ENCODE measurements at places on chromosomes 7 and 10.
A peak's percentile ranks its signal among the peaks of the same experiment; 100 is the strongest.

DNA sequence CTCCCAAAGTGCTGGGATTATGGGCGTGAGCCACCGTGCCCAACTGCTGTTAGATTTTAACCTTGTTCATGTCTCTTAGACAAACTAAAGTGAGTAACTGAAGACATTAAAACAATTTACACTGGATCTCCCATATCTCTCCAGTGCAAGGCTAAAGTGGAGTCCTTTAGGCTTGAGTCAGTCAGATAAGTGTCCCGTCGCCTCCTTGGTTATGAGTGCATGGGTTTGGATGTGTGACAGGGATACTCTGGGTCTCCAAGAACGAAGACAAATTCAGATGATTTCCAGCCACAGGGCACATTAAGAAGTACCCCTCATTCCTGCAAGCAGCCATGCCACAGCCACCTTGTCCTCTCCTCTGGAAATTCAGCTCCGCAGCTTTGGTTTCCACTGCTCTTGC is 66.1 kb upstream of the PDZD8 start:
- no peak for DNase-seq

DNA sequence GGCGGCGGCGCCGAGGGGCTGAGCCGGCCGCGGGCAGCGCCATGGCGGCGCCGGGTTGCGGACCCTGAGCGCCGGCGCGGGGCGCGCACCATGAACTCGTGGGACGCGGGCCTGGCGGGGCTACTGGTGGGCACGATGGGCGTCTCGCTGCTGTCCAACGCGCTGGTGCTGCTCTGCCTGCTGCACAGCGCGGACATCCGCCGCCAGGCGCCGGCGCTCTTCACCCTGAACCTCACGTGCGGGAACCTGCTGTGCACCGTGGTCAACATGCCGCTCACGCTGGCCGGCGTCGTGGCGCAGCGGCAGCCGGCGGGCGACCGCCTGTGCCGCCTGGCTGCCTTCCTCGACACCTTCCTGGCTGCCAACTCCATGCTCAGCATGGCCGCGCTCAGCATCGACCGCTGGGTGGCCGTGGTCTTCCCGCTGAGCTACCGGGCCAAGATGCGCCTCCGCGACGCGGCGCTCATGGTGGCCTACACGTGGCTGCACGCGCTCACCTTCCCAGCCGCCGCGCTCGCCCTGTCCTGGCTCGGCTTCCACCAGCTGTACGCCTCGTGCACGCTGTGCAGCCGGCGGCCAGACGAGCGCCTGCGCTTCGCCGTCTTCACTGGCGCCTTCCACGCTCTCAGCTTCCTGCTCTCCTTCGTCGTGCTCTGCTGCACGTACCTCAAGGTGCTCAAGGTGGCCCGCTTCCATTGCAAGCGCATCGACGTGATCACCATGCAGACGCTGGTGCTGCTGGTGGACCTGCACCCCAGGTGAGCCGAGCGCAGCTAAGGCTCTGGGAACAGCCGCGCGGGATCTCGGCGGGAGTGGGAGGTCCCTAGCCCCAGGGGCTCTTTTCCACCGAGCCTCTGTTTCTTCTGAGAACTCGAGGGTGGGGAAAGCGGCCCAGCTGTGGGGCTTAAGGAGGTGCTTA is at the start of gene GPR26:
Gene GPR26, plus strand, starts transcription at position 38 of the 919 bp plus-strand sequence. Its CDS starts 53 bp downstream, at position 91.
- DNase-seq = no peak

DNA sequence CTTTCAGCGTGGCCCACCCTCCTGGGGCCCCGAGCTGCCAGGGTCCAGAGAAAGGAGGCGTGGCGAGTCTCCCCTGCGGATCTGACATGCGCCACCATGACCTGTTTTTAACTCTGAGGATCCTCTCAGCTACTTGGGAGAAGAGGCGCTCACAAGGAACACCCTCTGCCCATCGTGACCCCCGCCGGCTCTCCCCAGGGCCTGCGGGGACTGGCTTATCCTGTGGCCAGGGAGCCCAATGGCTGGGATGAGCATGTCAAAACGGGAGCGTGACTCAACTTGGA is 93.7 kb downstream of the EBF3 start:
- DNase-seq = peak; percentile 91

DNA sequence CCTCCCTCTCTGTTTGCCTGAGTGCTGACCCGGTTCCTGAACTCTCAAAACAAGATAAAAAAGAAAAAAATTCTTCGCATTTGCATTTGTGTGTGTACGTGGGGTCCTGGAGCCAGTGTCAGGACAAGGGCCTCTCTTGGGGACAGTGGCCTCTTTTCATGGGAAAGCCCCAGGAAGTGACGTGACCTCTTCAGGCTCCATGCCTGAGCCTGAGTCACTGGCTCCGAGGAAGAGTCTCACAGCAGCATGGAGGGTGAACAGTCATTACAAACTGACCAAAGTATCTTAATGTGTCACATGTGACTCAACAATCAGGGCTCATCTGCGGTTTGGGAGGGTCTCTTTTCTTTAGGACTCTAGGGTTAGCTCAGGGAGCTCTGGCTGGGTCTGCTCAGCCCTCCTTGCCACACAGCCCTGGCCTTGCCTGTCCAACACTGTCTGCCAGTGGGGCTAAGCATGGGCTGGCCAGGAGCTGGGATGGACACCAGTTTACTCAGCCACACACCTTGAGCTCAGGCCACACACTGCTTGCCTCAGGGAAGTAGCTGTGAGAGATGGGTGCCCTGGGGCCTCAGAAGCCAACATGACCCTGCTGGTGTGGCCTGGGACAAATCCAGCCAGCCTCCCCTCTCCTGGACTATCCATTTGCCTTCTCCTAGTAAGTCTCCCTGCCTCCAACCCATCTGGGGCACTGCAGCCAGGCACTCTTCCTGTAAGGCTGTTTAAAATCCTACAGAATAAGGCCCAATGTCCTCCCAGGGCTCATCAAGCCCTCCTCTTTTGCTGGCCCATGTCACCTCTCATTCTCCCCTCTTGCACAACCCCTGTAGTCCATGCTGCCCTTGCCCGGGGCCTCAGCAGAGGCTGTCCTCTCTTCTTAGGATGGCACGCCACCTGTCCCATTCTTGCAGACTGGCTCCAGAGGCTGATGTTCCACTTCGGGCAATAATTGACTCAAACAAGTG is 10.5 kb downstream of the TMEM273 start:
- DNase-seq = no peak

DNA sequence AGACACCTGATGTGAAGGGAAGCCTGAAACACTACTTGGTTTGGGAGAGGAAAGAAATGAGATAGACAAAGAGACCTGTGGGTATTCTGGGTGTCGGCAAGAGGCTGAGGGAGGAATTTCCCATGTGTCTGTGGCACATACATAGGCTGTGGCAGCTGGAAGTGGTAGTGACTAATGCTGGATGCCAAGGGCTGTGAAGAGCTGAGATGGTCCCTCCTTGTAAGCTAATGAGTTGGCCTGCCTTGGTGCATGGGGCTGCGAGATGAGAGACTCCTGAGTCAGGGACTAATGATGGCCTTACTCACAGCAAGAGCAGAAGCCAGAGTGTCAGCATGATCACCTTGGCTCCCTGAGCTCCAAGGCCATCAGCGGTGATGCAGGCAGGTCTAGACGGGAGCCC is 119.0 kb upstream of the EEPD1 start:
- DNase-seq = no peak
